Fibroblast of skin of scalp (primary cell): ENCODE measurements at places on chromosomes 6 and 20.

DNA sequence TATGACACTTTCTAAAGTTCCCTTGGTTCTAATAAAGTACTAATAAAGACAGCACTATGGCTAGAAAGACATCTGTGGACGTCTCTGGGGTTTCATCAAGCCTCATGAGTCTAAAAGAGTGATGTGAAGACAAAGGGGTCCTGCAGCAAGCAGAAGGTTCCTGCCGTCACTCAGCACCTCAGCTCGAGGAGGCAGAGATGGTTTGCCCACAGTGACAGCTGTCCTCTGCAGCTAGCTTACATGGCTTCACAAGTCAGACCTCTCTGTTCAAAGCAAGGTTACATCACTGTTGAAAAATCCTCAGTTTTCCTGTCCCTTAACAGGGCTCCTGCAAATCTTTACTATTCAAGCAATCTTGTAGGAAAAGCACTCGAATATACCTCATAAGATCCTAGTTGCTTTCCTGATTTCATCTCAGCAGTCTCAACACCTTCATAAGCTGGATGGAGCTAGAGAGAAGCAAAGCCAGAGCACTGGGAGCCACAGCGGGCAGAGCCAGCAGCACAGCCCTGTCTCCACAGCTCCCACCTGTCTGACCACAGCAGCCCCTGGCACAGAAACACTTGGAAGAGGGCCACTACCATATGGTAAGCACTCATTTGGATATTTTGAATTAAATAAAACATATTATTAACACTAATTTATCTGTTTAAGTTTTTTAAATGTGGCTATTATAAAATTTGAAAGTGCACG lies 202.3 kb downstream of the GMDS start:
- DNase-seq = no peak

DNA sequence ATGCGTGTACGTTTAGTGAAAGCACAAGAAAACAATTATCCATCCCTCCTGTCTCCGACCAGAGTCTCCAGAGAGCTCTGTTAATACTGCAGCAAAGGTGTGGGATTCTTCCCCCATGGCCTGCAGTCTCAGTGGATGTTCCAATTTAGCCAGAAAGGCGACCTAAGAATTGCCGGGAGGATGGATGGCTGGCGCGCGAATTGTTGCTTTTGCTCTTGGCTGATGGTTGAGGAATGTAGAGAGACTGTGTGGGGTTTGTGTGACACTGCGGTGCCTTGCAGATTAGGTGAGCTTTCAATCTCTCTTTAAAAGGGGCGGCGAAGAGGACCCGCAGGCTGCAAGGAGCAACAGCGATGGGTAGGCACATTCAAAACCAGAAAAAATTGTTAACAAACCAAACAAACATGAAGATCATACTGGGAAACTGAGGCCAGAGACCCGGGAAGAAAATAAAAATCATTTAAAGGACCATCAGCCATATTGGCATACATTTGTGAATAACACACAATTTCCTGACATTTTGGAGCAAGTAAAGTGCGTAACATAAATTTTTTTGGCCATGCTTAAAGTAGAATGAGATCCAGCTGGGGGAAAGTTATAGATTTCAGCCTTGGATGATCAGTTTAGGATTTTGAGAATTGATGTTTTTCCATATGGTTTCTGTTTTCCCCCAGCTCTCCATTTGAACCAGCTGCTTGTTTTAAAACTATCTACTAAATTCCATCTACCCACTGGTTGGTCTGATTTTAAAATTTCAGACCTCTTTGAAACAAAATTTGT lies 46.3 kb downstream of the GNAS start:
- no peak for DNase-seq

GRCh38 chr6:48186746-48187145 lies 75.7 kb upstream of the PTCHD4 start:
- no peak for DNase-seq

DNA sequence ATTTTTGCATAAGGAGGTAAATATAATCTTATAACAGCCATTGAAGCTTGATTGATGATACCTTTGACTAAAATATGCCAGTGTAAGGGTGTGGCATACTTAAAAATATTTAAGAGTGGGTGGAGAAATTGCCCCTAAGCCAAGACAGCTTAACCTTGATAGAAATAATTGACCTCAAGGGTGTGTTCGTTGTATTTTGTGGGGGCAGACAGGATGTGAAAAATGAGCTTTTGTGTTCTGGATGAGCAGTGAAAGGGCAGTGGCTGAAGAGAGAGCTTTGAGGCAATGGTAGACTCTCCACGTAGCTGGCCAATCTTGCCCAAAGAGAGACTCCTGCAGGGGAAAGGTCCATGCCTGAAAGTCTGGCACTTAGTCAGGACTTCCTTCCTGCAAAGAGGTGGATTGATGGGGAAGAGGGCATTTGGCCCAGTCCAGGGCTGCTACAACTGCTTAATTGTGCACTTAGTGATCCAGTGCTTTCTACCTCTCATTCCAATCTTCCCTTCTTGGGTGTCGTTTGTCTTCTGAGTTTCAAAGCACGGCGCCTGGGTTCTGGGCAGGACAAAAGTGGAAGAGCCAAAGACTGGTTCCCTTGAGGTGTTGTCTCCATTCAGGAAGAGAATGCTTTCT lies 15.6 kb upstream of the CD109 start:
- no peak for DNase-seq

DNA sequence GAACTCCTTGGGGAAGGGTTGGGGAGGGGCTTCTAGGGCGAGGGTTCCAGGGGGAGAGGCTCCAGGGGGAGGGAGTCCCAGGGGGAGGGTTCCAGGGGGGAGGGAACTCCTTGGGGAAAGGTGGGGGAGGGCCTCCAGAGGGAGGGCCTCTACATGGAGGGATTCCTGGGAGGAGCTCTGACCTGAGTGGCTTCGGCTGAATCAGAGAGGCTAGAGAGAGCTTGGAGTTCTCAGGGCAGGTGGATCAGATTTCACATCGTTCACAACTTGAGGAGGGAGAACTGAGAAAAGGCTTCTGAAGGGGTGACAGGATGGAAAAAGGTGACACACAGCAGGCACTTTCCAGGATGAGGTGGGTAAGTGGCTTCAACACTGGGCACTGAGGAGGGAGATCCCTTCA lies 49.1 kb downstream of the DAAM2 start:
- peak; percentile 23 for DNase-seq

DNA sequence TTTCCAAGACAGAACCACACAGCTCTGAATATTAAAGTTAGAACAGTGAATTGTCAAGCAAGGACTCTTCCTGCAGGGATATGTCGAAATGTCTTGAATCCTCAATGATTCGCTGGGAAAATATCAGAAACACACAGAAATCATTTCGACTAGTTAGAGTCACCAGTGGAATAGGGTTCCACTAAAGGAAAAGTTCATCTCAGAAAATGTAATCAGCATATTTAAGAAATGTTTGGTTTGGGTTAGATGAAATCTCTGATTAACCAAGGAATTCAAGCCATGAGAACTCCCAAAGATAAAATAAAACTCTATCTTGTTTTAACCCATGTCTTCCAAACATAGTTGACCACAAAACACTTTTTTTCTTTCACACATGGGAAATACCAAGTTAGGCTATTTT lies 621.0 kb upstream of the NRSN1 start:
- DNase-seq = peak; percentile 84

- DNase-seq = no peak
Measured at GRCh38 chr6:69705954-69706353, 90.9 kb downstream of the LMBRD1 start.

GRCh38 chr6:20605581-20605980 lies 71.3 kb downstream of the CDKAL1 start:
- DNase-seq = no peak

DNA sequence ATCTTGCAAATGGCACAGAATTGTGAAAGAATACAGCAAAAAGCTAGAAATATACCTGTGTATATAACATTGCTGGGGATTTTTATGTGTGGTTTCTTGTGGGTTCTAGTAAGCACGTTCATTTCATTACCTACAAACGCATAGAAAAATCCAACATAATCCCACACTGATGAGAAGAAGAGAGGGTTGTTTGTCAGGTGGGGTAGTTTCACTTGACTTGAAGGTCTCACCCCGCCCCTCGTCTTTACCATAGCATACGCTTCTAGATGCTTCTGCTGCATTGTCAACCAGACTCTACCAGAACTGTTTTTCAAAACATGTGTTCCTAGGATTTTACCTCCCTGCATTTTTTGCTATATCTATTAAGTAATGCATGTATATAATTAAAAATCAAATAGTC lies 284.1 kb upstream of the TAB2 start:
- DNase-seq = no peak

DNA sequence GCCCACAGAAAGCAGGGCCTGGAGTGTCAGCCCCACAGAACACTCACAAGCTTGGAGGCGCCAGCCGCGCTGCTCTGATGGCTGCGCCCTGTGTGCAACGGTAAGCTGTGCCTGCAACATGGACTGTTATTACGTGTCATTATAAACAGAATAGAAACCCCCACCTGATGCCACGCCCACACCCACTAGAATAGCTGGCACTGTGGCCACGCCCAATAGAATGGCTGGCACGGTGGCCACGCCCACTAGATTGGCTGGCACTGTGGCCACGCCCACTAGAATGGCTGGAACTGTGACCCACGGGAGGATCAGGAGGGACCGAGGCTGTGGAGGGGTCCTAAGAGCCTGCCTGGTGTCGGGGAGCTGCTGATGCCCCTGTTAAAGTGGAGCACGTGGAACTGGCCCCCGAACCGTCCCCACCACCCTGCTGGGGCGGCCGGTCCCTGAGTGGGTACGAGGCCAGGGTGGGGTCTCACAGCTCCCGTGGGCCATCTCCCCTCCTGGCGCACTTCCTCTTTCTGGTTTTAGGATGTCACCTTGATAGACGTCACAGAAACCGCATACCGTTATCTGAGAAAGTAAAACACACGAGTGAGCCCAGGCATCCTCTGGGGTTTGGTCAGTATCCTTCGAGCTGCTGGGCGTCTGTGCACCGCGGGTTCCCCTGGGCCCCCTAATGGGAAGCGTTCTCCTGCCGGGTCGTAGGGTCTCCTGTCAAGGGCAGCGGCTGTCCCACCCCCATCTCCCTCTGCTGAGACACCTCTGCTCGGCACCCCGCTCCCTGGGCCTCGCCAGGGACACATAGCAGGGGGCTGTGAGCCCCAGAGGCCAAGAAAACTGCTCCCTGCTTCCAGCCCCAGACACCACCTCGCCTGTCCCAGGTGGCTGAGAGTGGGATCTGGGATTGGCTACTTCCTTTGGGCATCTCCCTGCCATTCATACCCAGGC lies 25.4 kb downstream of the SLC17A9 start:
- DNase-seq = no peak

DNA sequence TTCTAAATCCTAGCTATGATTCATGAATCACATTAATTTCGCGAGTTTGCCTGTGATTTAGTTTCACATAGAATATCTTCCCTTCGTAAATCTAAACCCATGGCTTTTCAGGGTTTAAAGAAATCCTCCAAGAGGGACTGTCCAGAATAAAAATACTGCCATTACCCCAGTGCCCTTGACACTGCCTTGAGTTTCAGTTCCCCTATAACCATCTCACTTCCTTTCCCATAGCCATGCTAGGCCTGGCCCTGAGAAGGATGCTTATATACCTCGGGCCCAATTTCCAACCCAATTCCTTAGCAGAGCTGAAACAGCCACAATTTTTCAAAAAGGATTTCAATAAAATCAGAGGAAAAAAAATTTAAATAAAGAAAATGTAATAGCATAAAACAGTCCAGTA lies 697.3 kb downstream of the FRK start:
- no peak for DNase-seq

DNA sequence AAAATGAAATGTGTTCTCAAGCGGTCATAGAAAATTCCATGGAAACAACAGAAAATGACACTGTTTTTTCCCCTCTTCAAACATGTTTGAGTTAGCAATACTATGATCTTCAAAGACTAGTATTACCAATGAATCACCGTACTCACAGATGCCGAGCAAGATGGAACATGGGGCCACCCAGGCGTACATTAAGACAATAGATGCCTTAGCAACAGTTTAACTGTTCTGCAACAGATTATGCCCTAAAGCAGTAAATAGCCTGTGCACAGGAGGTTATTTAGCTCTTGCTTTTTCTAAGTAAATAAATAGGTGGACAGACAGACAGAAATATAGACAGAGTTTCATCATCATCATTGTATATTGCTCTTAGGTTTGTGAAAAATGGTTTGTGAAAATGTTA lies 284.0 kb upstream of the DEFB112 start:
- no peak for DNase-seq

DNA sequence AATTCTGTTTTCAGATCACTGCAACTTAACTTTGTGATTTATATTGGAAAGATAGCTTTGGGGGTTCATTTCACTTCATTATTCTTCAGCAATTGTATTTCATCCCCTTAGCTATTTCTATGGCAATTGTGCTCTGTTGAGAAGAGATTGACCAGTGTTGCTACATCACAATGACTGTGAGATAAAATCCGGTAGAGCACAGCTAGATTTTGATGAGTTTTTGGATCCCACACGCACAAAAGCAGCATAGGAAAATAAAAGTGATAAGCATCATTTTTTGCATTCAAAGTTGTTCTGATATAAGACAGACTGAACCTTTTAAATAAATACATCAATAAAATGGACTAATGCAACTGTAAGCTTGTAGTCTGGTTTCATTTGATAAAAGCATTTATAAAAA lies 734.8 kb downstream of the KIF16B start:
- DNase-seq = no peak

DNA sequence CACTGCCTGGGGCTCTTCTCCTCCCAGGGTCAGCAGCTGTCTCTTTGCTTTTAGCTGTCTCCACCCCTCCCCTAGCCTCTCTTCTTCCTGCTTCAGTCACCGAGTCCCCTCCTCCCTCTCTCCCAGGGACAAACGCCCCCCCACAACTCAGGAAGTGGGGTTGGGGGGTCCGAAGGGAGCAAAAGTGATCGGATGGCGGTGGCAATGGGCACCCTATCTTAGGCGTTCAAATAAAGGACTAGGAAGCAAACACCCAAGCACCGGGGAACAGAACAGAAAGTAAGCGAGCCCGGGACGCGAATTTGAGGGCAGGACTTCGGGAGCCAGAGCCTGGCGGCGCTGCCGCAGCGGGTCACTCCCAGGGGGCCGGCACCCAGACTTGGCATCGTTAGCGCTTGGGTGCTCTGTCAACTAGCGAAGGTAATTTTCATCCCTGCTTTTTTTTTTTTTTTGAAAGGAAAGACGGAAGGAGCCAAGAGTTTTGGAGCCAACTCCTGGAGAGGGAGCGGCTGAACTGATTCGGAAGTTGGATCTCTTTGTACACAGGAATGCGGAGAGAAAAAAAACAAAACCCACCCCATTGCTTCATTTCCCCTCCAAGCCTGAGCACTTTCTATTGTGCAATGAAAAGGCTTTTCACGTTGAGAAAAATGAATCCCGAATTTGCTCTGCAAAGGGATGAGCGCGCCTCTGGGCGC lies 815 bp upstream of the ITPR3 start:
- peak; percentile 32 for DNase-seq

- no peak for DNase-seq
Measured at GRCh38 chr6:155132617-155133016, 131.2 kb upstream of the CLDN20 start.

GRCh38 chr6:74113901-74114300 lies 417.9 kb downstream of the CD109 start:
- peak; percentile 33 for DNase-seq

GRCh38 chr20:9051508-9051907 lies 17.4 kb upstream of the PLCB4 start:
- DNase-seq = peak; percentile 99

DNA sequence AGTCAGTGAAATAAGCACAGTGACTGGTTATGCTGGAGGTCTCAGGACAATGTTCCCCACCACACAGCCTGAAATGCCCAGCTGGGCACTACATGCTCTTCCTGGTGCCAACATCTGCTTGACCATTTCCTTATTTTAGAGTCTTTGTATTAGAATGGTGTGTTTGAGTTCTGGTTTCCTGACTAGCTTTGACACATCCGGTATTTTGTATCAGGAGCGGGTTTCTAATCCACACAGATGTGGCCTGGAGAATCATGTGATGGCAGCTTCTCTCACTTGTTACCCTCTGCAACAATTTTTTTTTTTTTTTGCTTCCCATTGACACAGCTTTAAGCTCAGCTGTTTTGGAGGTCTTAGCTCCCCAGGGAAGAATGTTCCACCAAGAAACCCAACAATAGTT lies 164.5 kb upstream of the CST7 start:
- DNase-seq = no peak
